ENCODE measurements at places on chromosomes 4 and X.
A peak's percentile ranks its signal among the peaks of the same experiment; 100 is the strongest.

- DNase-seq: peak; percentile 89
Observed at GRCh38 chrX:110394651-110395050, 36.0 kb downstream of the RTL9 start.

- DNase-seq: no peak
Observed at GRCh38 chrX:3204606-3205005, 141.8 kb downstream of the MXRA5 start.

DNA sequence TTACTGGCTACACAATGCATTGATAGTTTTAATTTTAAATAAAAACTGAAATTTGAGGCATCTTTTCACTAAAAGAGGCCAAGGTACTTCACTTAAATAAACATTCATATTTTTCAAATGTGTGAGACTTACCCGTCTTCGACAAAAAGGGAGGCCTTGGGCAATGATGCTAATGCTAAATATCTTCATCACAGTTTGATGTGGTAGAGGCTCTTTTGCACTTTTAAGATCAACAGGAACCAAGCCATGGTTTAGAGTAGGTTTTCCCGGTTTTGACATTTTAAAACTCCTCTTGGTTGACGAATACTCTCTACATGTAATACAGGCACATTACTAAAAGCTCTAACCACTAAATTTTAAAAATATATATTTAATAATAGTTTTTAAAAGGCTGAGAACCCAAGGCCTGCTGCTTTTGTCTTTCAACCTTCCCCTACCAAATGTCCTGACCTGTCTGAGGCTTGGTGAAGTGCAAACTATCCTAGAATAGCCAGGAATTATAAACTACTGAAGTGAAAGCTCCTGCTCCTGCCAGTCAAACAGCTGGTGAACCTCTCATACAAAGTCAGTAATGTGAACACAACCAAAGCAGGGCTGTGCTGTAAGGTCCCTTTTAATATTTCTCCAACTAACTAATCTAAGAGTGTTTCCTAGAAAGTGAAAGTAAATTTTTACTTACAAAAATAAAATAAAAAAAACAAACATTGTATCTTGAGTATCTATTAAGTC, 153.7 kb downstream of the FBXW7 start:
- DNase-seq: no peak

DNA sequence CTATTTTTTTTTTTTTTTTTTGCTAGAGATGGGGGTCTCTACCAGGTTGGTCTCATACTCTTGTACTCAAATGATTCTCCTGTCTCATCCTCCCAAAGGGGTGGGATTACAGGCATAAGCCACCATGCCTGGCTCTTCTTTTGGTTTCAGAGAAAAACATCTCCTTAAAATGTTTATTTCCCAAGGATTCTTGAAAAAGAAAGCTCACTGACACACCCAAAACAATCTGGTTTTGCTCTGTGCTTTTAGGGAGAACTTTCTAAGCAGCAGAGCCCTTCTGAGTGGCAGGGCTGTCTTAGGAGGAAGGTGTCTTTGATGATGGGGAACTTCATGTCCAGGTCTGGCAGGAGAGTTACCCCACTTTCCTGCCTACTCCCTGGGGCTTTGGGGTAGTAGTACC, 1.2 kb downstream of the SOD3 start:
- no peak for DNase-seq

GRCh38 chrX:109847257-109848187, 114.5 kb upstream of the ACSL4 start:
- DNase-seq: peak; percentile 22

DNA sequence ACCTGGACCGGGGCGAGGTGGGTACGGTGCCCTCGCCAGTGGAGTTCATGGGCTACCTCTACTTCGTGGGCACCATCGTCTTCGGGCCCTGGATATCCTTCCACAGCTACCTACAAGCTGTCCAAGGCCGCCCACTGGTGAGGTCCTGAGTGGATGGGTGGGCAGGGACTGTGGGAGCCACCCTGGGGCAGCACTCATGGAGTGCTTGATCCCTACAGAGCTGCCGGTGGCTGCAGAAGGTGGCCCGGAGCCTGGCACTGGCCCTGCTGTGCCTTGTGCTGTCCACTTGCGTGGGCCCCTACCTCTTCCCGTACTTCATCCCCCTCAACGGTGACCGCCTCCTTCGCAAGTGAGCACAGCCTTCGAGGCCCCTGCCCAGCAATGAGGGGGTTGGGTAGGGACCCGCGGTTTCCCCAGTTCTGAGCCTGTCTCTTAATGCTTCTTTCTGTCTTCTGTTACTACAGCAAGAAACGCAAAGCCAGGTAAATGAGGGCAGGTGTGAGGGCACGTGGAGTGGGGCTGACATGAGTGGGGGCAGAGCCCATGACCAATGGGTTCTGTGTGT, 3.7 kb downstream of the PORCN start:
- DNase-seq: no peak

GRCh38 chr4:9904976-9905587, 116.2 kb downstream of the SLC2A9 start:
- no peak for DNase-seq

GRCh38 chrX:43627147-43627546, 29.0 kb upstream of the MAOA start:
- no peak for DNase-seq

DNA sequence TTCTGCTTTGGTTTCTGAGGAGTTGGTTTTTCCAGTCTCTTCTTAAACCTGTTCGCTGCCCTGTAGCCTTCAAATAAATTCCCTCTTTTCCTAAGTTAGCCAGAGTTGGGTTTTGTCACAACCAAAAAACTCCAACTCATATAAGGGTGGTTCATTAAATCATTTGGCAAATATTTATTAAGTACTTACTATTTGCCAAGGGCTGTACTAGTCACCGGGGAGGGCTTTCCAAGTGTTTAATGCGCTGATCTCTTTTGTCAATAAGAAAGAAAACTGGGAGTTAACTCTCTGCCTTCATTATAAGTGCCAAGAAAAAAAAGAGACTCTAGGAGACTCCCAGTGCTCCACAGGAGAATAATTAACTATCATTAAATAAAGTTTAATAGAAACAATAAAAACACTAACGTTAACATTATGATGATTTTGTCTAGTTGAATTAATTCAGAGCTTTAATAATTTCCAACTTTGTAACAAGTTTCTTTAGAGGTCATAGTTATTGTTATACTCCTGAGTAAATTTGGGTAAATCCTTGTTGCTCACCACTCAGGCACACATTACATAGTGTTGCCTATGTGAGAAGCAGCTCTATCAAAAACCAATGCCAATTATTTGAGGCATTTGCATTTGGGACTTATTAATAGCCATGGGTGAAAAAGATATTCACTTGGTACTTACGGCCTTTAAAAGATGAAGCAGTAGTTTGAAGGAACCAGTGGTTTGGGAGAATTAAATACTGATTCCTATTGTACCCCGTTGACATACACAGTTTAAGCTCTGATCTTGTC, 122.5 kb upstream of the TEX13D start:
- DNase-seq: no peak

- DNase-seq: no peak
Observed at GRCh38 chr4:36235306-36235705, 9.0 kb downstream of the ARAP2 start.

- peak; percentile 7 for DNase-seq
Observed at GRCh38 chr4:165326831-165327210, 648 bp upstream of the MSMO1 start.

GRCh38 chrX:100363896-100364295, 46.2 kb downstream of the PCDH19 start:
- DNase-seq: no peak

DNA sequence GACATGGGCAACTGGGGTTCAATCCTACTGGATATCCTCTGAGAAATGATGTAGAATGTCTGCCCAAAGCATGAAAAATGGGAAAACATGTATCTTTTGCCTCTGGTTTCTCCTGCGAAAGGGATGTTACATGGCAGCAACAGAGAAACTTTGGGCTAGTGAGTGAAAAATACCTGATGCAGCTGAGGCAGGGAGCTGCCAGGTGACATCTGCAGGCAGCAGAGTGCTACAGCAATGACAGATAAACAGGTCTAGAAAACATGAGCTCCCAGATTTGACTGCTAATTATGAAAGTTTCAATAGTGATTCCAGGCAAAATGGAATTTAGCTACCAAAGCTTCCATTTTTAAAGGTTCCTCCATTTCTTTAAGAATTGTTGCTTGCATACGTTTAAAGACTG, 4.8 kb upstream of the CXCL1 start:
- DNase-seq: no peak

- peak; percentile 73 for DNase-seq
Observed at GRCh38 chr4:185792384-185793115, 19.4 kb downstream of the SORBS2 start.

GRCh38 chr4:84814094-84814750, 152.3 kb downstream of the WDFY3 start:
- peak; percentile 46 for DNase-seq

GRCh38 chr4:48694824-48695223, 85.3 kb downstream of the FRYL start:
- DNase-seq: no peak

DNA sequence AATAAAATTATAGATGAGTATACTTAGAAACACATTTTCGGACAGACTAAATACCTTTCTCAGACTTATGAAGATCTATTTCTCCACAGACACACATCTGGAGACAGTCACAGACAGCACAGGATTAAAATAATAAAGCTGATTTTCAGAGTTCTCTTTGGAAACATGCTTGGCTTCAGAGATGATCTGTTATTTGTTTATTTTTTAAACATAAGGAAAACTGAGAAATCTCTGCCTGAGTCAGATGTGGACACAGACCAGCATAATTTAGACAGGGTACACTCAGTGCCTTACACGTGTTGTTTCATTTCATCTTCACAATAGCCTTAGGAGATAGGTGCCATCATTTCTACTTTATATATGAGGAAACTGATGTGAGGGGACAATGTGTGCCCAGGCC, 92.1 kb downstream of the SLC9A7 start:
- DNase-seq: no peak

DNA sequence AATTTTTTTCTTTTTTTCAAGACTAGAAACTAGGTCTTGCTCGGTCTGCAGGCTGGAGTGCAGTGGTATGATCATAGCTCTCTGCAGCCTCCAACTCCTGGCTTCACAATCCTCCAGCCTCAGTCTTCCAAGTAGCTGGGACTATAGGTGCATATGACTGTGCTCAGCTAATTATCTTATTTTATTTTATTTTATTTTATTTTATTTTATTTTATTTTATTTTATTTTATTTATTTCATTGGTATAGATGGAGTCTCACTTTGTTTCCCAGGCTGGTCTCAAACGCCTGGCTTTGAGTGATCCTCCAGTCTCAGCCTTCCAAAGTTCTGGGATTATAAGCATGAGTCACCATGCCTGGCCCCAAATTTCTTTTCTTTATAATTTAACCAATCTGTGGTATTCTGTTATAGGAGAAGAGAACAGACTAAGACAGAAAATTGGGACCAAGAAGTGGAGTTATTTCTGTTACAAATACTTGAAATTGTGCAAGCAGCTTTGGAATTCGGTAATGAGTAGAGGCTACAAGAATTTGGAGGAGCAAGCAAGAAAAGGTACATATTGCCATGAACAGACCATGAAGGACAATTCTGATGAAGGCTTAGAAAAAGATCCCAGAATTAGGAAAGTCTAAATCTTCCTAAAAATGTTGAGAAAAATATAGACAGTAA, 4.0 kb upstream of the PRDM5 start:
- DNase-seq: no peak

GRCh38 chr4:37324546-37324945, 80.0 kb downstream of the NWD2 start:
- no peak for DNase-seq

Data from MG63 (cell line).